ENCODE measurements at places on chromosomes 6 and 20.

GRCh38 chr20:45304464-45304999 is 2.1 kb upstream of the RBPJL start:
- no peak for DNase-seq

GRCh38 chr6:37068356-37069270 is 63.2 kb downstream of the FGD2 start:
- DNase-seq, result no peak

- DNase-seq, result no peak
These were observed 152.9 kb downstream of the RNASET2 start for GRCh38 chr6:166803471-166803870.

- DNase-seq, result peak; percentile 74
These were observed 3.2 kb downstream of the TTBK1 start for GRCh38 chr6:43246301-43247113.

DNA sequence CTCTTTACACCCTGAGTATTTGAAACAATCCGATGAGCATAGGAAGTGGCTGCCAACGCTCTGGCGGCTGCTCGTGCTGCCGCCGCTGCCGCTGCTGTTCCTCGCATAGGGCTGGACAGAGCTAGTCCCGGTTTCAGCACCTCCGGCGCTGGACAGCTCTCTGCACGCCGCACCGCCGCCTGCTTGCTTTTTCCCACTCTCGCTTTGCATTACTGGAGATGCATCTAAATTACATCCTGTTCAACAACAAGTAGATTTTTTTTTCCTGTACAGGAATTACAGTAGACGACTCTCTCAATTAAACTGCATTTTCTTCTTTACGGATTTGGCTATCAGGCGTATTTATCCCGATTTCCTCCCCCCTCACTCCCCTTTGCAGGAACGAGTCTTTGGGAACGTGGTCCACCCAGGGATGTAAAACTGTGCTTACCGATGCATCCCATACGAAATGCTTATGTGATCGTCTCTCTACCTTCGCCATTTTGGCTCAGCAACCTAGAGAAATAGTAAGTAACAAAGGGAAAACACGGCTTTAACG is 563.8 kb downstream of the LMBRD1 start:
- DNase-seq, result peak; percentile 43

DNA sequence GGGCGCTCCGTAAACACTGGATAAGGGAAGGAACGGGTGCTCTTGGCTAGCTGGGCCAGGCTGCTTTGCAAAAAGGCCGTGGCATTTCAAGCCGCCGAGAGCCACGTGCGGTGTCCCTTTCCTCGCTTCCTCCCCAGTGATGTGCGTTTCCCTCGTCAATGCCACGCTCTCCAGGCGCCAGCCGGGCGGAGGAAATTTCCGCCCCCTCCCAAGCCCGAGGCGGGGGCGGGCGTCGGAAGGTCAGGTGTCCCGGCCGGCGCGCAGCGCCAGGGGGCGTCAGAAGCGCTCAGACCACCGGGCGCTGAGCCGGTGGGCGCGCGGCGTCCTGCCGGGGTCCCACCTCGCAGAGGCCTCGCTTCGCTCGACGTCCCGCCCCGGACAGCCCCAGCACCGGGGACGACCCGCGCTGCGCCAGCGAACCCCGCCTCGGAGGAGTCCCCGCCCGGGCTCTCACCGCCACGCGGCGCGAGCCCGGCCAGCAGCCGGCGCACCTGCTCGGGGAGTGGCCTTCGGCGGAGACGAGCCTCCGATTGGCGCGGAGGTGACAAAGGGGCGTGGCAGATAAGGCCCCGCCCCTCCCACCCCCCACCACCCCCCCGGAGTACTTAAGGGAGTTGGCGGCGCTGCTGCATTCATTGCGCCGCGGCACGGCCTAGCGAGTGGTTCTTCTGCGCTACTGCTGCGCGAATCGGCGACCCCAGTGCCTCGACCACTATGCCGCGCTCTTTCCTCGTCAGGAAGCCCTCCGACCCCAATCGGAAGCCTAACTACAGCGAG is at the start of gene SNAI1:
SNAI1 (plus strand) TSS at position 635 of the 777 bp plus-strand sequence; CDS start at position 715, 80 bp downstream.
- DNase-seq, result peak; percentile 81

- no peak for DNase-seq
These were observed 96.4 kb upstream of the IYD start for GRCh38 chr6:150272264-150272975.

GRCh38 chr6:46263707-46264086 is 92.9 kb upstream of the ENPP5 start:
- DNase-seq, result no peak

GRCh38 chr6:2948228-2949025 is 22.9 kb downstream of the SERPINB6 start:
- DNase-seq, result no peak
